ENCODE measurements at places on chromosomes 2 and 18. TPM values are rescaled to one million over a fixed set of nuclear protein-coding genes. Genes with fewer than 3 reads are reported as not detected.

Gene SLC39A6
- 42.2 TPM for total RNA-seq

Gene ZNF532
- total RNA-seq, result 211 TPM

Gene PAX8
- total RNA-seq, result 2.4 TPM

Gene TCF7L1
- 8.3 TPM for total RNA-seq

Gene NAT8
- total RNA-seq, result not detected

Gene SYT4
- total RNA-seq, result not detected

Gene EIF2AK3
- 23.8 TPM for total RNA-seq

GRCh38 chr2:70104231-70105111, 17.2 kb downstream of the PCBP1 start:
- peaks cover 11% of the 10 kb centered on the region for H3K4me1 ChIP-seq
- H3K4me3 ChIP-seq, result no peak overlapping the region
- H3K36me3 ChIP-seq, result no peaks in the 10 kb centered on the region
- H3K27me3 ChIP-seq, result no peaks in the 10 kb centered on the region
- no peak overlapping the region for H3K27ac ChIP-seq
- no peak for DNase-seq

DNA sequence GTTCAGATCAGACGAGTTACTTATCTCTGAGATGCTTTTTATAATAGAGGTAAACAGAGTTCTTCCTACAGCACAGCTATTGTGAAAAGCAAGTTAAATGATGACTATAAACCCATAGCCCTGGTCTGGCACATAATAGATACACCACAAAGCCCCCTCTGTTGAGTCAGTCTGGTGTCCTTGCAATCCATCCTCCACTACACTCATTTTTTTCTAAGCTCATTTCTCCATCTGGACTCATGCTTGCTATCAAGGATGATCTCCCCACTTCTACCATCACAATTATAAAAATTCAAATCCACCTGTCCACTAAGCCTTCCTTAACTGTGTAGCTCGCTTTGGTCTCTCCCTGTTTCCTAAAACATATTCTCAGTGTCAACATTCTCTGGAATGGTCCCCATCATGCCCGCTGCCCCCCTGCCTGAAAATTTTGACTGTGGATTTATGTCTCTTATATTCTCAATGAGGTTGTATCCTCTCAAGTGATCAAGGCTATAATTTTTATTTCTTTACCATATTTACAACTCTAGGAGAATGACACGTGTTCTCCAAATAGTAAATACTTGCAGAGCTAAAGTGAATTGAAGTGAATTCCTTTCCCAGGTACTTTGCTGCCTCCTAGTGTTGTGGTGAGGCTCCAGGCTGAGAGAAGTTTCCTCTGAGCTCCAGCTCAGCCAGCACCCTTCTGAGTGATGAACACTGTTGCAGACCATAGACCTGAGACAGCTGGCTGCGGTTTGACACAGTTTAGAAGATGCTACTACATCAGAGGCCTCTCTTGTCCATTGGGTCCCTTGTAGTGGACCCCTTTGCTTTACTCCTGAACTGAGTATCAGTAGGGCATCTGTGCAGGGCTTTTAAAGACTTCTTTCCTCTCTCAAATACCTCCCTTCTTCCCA, 108.7 kb downstream of the DPP10 start:
- H3K27ac ChIP-seq, result no peak overlapping the region
- H3K4me1 ChIP-seq, result no peaks in the 10 kb centered on the region
- H3K4me3 ChIP-seq, result no peak overlapping the region
- H3K27me3 ChIP-seq, result no peaks in the 10 kb centered on the region

GRCh38 chr2:105179469-105180372, 61.8 kb upstream of the GPR45 start:
- no peak overlapping the region for H3K27ac ChIP-seq
- H3K4me1 ChIP-seq, result no peaks in the 10 kb centered on the region
- H3K4me3 ChIP-seq, result no peak overlapping the region
- no peak for DNase-seq
- no peaks in the 10 kb centered on the region for H3K36me3 ChIP-seq

DNA sequence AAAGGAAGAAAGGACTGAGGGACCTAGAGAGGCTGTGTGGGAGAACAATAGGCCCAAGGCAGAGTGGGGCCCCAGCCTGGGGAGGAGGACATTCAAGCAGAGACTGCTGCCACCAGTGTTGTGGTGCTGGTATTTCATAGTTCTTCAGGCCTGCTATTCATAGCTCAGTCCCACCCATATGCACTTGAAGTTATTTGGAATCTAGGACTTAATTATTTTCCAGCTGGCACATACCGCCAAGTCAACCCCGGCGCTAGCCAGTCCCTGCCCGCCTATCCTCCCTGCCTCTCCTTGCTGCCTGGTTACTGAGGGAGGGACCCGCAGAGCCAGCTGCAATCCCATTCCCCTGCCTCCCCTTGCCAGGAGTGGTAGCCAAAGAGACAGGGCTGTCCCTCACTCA, 141.2 kb downstream of the CABLES1 start:
- H3K27me3 ChIP-seq, result no peaks in the 10 kb centered on the region
- peaks cover 15% of the 10 kb centered on the region for H3K4me1 ChIP-seq

DNA sequence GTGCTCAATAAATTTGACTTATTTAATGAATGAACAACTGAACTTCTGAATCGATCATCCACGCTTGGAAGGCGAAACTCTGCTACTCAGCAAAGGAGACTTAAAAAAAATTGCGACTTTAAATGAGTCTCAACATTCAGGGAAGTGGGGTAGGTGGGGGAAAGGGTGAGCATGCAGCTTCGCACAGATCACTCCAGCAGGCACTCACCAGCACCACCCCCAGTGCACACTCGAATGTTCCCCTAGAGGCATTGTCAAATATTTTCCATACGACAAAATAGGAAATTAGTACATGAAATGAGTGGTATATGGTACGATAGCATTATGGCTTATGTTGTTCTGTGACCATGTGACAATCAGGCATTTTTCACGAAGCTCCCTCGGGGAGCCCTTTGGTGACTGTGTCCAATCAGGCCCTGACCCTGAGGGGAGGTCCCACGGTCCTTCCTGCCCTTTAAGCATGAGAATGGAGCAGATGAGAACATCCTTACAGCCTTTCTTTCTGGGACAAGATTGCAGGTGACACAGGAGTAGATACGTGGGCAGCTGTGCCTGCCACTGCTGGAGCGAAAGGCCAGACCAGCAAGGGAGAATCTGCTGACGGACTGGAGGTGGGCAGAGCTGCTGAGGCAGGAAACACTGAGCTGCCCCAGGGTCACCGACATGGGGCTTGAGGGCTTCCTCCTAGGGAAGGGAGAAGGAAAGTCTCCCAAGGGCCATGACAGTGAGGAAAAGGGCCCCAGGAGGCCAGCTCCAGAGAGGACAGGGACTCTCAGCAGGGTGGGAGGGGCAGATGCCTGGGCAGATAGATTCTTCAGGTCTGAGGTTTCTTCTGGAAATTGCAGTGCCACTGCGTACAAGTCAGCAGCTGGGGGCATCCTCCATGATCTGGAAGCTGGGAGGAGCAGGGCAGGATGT, 101.3 kb upstream of the ID2 start:
- no peak overlapping the region for H3K27ac ChIP-seq
- no peaks in the 10 kb centered on the region for H3K27me3 ChIP-seq
- H3K4me1 ChIP-seq, result peaks cover 14% of the 10 kb centered on the region
- DNase-seq, result no peak
- H3K4me3 ChIP-seq, result no peak overlapping the region

DNA sequence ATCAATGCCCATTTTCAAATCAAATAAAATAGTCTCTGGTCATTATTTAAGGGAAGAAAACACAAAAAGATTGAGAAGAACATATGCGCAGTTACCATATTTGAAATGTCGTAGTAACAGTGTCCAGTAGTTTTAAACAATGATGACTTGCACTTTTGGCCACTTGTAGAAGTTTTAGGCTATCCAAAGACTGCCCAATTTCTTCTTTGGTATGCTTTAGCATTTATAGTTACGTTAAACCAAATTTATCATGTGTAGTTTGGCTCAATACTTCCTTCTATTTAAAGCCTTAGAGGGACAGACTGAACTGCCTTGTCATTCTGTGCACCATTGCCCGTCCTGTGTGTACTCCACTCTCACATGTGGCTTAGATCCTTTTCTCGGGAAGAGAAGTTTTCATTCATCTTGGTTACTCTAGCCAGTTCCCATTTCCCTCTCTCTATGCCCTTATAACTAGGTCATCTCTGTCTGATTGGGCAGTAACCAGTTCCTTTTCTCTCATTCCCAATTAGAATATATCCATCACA, 84.8 kb upstream of the TTN start:
- H3K27me3 ChIP-seq, result no peaks in the 10 kb centered on the region
- H3K36me3 ChIP-seq, result no peaks in the 10 kb centered on the region
- no peak overlapping the region for H3K27ac ChIP-seq
- no peaks in the 10 kb centered on the region for H3K4me1 ChIP-seq
- no peak overlapping the region for H3K4me3 ChIP-seq

DNA sequence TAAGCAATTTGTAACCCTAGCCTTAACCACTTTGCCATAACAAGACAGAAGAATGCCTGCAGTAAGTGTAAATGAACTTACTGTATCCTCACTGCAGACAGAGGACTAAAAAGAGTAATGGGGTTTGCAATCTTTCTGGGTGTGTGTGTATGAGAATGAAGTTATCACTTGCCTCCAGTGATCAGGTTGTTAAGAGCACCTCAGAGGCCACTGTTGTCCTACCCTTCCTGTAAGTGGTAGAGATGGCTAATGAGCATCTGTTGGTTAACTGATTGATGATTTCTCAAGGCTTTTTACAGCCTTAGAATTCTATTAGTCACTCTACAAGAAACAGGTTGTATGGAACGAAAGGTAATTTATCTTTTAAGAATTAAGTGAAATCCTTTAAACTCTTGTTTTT, 27.6 kb upstream of the GTF2A1L start:
- no peak overlapping the region for H3K4me3 ChIP-seq
- H3K4me1 ChIP-seq, result no peaks in the 10 kb centered on the region
- H3K27ac ChIP-seq, result no peak overlapping the region
- H3K36me3 ChIP-seq, result peaks cover 3% of the 10 kb centered on the region
- H3K27me3 ChIP-seq, result no peaks in the 10 kb centered on the region

DNA sequence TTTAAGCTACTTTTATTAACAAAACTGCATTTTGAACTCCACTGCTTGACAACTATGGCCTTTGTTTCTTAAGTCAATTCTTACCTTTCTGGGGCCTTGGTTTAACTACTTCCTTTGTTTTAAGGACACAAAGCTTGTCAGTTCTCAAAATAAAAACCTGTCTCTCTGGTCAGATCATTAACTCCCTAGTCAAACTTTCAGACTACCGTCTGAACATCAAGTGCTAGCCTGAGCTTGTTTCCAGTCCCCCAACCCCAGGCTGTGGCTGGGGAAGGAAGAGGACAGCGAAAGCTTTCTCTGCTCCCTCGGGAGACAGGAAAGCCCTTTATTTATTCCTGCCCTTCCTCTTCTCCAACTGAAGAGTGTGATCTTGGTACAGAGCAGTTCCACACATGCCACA, 1.7 kb downstream of the SH3YL1 start:
- H3K4me3 ChIP-seq, result no peak overlapping the region
- peaks cover 8% of the 10 kb centered on the region for H3K4me1 ChIP-seq
- no peak overlapping the region for H3K27ac ChIP-seq
- no peaks in the 10 kb centered on the region for H3K27me3 ChIP-seq
- H3K36me3 ChIP-seq, result no peaks in the 10 kb centered on the region

- H3K27me3 ChIP-seq, result no peaks in the 10 kb centered on the region
- no peaks in the 10 kb centered on the region for H3K36me3 ChIP-seq
- H3K4me3 ChIP-seq, result no peak overlapping the region
- no peak overlapping the region for H3K27ac ChIP-seq
These were observed 907.7 kb downstream of the TMEM182 start for GRCh38 chr2:103669531-103669930.

DNA sequence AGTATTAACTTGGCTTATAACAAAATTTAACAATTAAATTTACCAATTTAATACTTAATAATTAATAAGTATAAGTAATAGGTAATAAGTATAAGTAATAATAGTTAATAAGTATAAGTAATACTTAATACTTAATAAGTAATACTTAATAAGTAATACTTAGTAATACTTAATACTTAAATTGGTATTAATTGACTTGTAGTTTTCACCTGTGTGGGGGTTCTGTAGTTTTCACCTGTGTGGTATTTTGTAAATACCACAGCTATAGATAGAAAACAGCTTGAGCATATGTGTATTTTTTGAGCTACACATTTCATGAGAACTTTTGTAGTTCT, 55.4 kb downstream of the MAPRE2 start:
- no peak overlapping the region for H3K27ac ChIP-seq
- H3K36me3 ChIP-seq, result no peaks in the 10 kb centered on the region
- peaks cover 10% of the 10 kb centered on the region for H3K4me1 ChIP-seq
- no peak overlapping the region for H3K4me3 ChIP-seq

- no peaks in the 10 kb centered on the region for H3K27me3 ChIP-seq
- no peaks in the 10 kb centered on the region for H3K36me3 ChIP-seq
- H3K4me1 ChIP-seq, result no peaks in the 10 kb centered on the region
- DNase-seq, result no peak
- H3K4me3 ChIP-seq, result no peak overlapping the region
These were observed 78.0 kb upstream of the DNMT3A start for GRCh38 chr2:25419678-25420242.

GRCh38 chr2:183408562-183408961, 284.3 kb downstream of the NUP35 start:
- no peak overlapping the region for H3K4me3 ChIP-seq
- no peaks in the 10 kb centered on the region for H3K27me3 ChIP-seq
- no peaks in the 10 kb centered on the region for H3K4me1 ChIP-seq
- H3K36me3 ChIP-seq, result no peaks in the 10 kb centered on the region

DNA sequence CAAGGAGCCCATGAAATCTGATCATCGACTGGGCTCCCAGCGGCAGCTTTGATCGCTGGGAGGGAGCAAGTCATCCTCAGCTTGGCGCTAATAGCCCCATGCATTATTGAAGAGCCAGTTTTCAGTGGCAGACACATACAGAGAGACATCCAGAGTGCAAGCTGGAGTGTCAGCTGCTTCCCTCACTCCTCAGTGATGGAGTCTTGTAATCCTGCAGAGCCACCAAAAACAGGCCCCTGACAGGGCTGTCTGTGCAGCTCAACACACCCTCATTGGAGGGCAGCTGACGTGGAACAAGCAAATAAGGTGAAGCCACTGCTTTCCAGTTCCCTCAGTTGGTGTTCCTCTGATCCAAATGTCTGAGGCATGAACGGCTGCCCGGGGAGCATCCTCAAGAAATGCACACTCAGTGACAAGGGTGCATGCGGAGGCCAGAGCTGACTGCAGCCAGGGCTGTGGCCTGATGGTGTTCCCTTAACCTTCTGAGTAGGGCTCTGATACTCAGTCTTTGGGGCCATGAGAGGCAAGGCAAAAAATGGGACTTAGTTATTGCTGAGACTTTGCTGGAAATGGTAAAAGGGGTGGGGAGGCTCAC, 97.4 kb downstream of the RHOB start:
- no peak overlapping the region for H3K4me3 ChIP-seq
- H3K27ac ChIP-seq, result no peak overlapping the region
- no peaks in the 10 kb centered on the region for H3K27me3 ChIP-seq
- no peaks in the 10 kb centered on the region for H3K36me3 ChIP-seq

- DNase-seq, result no peak
- no peak overlapping the region for H3K27ac ChIP-seq
- no peaks in the 10 kb centered on the region for H3K27me3 ChIP-seq
- no peak overlapping the region for H3K4me3 ChIP-seq
- no peaks in the 10 kb centered on the region for H3K4me1 ChIP-seq
These were observed 266.1 kb downstream of the SLC4A3 start for GRCh38 chr2:219893541-219893940.

DNA sequence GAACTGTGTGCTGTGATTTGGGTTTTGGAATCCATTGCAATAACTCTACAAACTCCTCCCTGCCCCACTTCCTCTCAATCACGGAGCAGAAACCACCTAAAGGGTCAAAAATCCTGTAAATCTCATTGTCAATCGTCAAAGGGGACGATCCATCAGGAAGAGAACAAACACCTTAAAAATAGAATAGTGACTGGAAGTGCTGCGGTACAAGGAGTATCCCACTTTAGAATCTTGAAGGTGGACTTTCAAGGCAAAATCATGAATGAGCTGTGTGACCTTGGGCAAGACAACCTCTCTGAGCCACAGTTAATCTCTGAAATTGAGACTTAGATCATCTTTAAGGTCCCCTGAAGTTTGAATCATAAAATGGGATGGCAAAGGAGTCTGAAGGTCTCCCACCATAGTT, 5.9 kb downstream of the PMAIP1 start:
- H3K36me3 ChIP-seq, result no peaks in the 10 kb centered on the region
- H3K27ac ChIP-seq, result no peak overlapping the region
- no peak for DNase-seq
- peaks cover 5% of the 10 kb centered on the region for H3K27me3 ChIP-seq
- H3K4me3 ChIP-seq, result no peak overlapping the region
